ENCODE measurements at places on chromosomes 3 and 15.

- no peak for DNase-seq
These were observed 454.7 kb downstream of the SQOR start for GRCh38 chr15:46089467-46089935.

DNA sequence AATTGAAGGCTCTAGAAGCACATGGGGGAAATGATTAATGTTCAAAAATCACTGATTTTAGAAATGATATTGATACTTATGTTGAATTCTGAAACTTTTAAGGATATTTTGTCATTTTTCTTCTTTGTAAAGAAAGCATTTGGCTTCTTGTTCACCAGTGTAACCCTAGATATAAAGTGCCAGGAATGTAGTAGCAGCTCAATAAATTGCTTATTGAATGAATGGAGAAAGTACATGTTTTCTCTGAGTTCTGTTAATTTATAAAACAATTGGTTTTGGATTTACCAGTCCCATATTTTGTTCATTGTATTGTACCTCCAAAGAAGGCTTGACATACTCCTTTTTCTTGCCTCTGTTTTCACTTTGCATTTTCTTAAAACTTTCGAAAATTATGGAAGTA is 2.4 kb downstream of the PLCL2 start:
- no peak for DNase-seq

DNA sequence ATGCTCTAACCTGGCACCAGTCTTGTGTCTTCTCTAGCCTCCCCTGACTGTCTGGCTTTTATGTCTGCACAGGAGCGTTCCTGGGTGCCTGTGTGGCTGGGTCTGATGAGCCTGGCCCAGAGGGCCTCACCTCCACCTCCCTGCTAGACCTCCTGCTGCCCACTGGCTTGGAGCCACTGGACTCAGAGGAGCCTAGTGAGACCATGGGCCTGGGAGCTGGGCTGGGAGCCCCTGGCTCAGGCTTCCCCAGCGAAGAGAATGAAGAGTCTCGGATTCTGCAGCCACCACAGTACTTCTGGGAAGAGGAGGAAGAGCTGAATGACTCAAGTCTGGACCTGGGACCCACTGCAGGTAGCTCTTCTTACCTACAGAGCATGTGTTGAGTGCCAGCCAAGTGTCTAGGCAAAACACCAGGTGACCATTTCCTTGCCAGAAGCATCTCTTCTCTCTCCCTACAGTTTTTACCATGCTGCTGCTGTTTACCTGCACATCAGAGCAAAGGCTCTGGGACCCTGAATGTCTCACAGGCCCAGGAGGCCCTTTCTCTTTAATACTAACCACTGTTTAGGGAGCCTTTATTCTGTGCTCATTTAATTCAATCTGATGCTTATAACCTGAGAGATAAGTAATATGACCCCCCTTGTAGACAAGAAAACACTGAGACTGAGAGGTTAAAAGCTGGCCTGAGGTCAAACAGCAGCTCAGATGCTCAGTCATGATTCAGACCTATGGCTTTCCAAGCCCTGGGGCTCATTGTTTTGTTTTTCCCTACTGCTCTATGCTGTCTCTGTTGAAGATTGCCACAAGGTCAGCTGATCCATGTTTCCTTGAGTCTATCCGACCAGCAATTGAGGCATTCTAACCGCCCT is 10.4 kb downstream of the PODXL2 start:
- DNase-seq = no peak

GRCh38 chr15:40879609-40880008 is 5.6 kb upstream of the RHOV start:
- no peak for DNase-seq

DNA sequence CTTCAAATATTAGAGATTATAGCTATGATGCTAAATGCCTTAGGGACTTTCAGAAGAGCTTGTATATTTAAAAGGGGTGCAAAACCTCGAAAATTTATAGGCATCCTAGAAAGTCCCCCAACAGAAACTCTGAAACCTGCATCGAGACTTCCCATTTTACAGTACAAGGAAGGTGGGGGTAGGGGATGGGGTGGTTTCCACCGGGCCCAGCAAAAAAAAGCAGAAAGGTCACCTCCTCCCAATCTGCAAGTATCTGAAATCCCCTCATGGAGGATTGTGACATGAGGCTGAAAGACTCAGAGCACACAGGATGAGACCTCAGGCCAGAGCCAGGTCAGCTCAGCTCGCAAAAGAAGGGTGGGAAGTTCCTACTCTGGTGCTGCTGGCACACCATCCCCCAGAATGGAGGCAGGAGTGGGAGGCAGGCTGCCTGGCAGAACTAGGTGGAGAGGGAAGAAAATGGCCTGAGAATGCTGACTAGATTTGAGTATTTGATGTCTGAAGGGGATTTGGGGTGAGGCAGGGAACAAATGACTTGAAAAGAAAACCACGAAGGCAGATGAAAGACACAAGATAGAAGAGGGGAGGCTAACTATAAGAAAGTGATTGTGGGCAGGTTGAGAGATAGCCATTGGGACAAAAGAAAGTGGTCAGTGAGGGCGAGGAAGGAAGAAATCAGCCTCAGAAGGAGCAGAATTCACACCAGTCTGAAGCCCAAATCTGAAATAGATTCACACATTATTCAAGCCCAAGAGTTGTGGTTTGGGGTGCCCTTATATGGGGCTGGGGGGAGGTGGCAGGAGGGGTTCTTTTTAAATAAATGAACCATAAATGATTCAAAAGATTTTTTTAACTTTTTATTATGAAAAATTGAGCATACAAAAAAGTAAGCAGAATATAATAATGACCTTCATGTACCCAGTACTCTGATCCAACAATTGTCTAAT is 22.5 kb upstream of the TSC22D2 start:
- DNase-seq = no peak

DNA sequence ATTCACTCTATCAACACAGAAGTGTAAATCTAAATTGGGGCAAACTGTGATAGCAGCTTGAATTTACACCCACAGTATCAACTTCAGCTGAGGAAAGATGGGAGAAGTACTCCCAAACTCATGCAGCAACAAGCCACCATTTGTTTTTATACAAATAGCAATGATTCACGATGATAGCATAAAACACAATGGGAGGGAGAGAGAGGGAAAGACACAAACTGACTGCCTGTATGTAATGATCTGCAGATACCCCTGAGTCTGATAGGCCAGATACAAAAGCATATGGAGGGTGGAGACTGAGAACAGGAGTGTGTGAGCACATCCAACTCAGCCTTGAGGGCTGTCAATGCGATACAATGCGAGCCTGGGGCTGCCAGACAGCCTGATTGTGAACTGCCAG is 79.2 kb downstream of the CNTN3 start:
- no peak for DNase-seq

DNA sequence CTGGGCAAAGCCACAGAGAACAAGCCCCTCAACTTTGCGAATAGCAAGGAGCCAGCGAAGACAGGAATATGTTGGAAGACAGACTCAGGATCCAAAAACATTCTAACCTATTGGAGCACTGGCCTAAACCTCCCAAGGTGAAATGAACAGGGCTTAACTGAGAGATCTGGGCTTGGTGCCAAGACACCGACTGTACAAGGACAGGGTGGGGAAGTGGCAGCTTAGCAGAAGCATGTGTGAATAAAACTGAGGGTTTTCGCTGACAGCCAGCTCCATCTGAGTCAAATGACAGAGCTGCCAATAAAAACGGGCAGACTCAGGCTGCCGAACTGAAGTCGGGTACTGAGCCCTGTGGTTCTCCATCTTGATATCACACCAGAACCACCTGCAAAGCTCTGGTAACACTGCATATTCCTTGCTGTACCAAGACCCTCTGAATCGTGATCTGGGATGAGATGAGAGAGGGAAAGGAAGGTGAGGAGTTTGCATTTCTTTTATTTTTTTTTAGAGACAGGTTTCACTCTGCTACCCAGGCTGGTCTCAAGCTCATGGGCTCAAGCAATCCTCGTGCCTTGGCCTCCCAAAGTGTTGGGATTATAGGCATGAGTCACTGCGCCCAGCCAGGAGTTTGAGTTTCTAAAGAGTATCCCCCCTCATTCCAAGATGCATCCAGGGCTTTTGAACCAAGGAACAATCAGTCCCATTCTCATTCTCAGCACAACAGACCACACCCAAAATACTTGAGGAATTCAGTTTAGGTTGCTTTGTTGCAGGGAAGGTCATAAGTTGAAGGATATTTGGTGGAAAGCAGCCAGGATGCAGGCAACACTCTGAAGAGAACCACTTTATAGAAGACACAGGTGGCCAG is 6.0 kb upstream of the PLCB2 start:
- no peak for DNase-seq

Measured in non-pigmented ciliary epithelial cell (primary cell).